ENCODE measurements at places on chromosomes 3 and 15.

GRCh38 chr15:39419651-39420050 is 161.2 kb upstream of the THBS1 start:
- no peak for DNase-seq

DNA sequence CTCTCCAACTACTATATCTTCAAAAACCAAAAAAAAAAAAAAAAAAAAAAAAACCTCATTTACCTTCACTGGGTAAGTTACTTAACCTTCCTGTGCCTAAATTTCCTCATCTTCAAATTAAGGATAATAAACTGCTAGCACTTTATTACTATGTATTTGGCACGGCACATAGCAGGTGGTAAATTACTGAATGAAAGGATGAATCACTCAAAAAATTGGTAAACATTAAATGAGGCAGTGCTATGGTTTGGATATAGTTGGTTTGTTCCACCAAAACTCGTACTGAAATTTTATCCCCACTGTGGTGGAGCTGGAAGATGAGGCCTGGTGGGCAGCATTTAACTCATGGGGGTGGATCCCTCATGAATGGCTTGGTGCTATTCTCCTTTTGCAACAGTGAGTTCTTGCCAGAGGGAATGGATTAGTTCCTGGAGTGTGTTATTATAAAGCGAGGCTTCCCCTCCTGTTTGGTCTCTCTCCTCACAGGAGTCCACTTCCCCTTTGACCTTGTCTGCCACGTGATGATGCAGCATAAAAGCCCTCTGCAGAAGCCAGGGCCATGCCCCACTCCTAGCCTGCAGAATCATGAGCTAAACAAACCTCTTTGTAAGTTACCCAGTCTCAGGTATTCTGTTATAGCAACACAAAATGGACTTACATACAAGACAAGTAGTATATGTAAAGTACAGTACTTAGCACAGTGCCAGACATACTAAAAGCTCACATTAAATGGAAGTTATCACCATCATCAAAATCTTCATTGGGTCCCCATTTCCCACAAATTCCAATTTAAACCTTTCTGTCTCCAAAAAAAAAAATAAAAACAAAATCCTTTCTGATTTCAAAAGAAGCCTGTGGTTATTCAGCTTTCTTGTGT is 20.6 kb downstream of the DCUN1D1 start:
- DNase-seq, result no peak

DNA sequence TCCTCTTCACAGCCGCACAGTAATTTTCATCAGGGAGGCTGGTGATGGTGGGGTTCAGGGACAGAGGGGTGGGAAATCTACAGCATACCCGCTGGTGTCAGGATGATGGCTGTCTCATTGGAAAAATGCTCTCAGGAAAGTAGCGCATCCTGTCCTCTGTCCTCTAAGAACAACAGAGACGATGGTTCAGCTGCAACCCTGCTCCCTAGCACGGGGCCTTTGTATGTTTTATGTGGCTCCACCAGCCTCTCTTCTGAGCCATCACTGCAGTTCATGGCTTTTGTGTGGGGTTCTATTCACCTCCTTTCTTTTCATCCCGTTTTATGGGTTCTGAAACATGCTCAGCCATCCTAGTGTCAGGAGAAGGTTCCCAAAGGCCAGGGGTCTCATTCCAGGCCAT is 68.9 kb downstream of the EPHB1 start:
- DNase-seq, result no peak

GRCh38 chr3:4426782-4427344 is 40.2 kb downstream of the SUMF1 start:
- no peak for DNase-seq

DNA sequence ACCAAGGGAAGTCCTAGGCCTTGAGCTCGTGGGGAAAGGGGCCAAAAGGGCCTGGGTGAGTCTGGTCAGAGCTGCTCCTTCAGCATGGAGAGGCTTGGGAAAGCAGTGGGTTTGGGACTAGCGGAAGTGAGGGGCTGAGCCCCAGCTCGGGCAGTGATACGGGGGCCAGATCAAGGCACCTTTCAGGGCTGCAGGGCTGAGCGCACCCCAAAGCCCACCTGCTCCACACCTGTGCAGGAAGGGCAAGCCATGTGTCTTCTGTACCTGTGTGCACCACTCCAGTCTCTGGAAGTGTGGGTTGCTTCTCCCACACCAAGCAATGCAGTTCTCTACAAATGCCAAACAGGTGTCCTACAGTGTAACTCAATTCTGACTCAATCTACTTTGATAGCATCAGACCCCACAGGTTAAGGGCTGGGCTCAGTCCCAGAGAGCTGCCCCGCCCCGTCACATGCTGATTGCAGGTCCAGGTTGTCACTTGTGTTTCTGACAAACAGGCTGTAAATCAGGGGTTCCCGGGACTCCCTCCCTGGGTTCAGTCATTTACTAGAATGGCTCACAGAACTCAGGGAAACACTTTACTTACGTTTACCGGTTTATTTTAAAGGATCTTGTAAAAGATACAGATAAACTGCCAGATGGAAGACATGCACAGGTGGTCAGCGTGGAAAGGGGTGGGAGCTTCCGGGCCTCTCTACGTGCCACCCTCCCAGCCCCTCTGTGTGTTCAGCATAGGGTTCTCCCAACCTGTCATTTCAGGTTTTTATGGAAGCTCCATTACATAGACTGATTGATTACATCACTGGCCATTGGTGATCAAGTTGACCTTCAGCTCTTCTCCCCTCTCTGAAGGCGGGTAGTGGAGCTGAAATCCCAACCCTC is 28.8 kb upstream of the KLF13 start:
- no peak for DNase-seq

GRCh38 chr15:73240866-73241499 is 127.8 kb downstream of the HCN4 start:
- DNase-seq, result peak; percentile 62

GRCh38 chr3:63857311-63857710 is 6.3 kb downstream of the THOC7 start:
- no peak for DNase-seq

DNA sequence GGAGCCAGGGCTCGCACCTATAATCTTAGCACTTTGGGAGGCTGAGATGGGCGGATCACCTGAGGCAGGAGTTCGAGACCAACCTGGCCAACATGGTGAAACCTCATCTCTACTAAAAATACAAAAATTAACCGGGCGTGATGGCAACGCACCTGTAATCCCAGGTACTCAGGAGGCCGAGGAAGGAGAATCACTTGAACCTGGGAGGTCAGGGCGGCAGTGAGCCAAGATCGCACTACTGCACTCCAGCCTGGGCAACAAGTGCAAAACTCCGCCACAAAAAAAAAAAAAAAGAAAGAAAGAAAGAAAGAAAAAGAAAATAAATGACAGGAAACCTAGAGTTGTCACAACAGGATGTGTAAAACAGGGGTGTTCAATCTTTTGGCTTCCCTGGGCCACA is 3.0 kb upstream of the NMB start:
- no peak for DNase-seq

GRCh38 chr3:40258064-40258463 is 51.4 kb upstream of the EIF1B start:
- DNase-seq, result no peak

DNA sequence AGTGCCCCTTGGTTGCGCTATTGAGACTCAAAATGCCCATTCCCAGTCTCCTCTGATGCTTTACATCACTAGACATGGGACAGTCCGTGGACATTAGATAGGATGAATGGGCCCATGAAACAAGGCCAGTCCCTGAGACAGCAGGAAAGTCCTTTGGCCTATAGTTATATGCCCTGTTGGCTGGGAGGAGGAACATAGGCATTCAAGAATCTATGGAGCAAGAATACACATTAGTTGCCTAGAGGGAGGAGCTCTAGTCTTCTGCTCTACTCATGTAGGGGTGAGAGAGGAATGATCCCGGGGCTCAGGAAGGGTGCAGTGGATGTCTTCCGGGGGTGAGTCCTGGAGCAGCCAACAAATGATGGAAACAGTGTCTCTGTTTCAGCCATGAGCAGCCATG is 58.0 kb upstream of the LRTM1 start:
- DNase-seq, result no peak

GRCh38 chr3:52257911-52258310 is 12.4 kb downstream of the PPM1M start:
- DNase-seq, result no peak

GRCh38 chr3:43814461-43814860 is 123.7 kb downstream of the ABHD5 start:
- DNase-seq, result no peak

DNA sequence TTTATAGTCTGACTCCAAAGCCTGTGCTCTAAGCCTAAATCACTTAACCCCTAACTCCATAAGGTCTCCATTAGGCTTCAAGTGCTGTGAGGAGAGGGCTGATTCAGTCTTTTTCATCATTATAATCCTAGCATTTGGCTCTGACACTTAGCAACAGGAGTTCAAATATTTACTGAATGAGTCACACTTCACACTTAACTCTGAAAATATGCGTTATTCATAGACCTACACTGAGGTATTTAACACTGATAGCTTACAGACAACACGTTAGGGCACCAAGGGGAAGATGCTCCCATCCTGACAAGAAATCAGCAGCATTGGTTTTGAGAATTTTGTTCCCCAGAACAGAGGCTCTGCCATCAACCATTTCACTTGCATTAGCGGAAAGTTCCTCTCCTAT is 53.5 kb downstream of the MSL2 start:
- DNase-seq, result no peak

DNA sequence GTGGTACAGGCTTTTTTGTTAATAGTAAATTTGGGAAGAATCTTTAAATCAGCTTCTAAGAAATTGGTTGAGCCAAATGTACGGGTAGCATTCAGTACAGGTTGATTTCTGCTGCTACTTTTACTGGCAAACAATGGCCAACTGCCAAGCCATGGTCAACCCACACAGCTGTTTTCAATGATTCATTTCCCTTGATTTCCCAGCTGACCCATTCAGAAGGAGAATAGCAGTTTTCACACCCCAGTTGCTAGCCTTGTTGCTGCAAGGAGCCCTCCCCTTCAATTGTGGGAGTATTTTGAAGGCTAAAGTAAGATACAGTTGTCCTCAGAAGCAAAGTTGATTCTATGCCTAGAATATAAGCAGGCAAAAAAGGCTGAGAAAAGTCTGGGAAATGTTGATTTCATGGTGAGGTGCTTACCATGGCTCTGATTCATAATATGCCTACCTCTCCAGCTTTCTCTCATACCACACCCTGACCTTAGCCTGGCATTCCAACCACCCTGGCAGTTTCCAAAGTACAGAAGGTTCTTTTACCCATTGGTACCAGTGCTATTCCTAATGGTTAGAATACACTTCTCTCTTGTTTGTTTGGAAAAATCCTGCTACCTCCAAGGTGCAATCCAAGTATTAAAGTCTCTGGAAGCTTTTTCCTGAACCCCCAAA is 320.3 kb upstream of the TGFBR2 start:
- peak; percentile 63 for DNase-seq

DNA sequence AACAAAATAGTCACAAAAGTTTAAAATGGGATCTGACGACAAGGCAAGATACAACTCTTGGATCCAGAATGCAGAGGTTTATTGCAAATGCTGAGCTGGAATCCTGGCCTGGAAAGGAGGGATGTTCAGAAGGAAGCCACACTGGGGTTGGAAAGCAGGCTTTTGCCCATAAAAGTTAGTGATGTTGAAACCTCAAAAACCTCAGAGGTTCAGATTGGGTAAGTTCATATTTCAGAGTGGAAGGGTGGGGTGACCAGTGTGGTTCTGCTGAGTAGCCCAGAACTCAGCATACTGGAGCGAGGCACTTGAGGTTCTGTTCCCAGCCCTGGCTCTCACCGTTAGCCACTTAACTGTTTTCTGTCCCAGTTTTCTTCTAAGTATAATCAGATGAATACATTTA is 114.0 kb upstream of the OSTN start:
- peak; percentile 56 for DNase-seq

- DNase-seq, result peak; percentile 67
These were observed 693 bp downstream of the RASGRP1 start for GRCh38 chr15:38563723-38564519.

- no peak for DNase-seq
These were observed 435.4 kb upstream of the GOLIM4 start for GRCh38 chr3:168531116-168531515.

DNA sequence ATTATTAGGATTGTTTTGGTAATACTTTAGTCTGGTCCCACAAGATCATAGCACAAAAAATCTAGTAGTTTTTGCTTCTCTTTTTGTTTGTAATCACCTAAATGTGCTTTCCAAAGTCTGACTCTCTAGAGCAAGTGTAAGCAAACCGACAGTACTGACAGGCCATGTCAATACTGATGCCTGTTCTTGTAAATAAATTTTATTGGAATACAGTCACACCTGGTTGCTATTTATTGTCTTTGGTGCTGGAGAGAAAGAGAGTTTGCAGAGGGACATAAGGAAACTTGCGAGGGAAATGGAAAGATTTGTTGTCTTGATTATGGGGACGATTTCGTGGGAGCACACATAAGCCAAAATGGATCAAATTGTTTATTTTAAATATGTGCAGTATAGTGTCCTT is 77.5 kb downstream of the NAALADL2 start:
- no peak for DNase-seq

GRCh38 chr3:151003029-151003767 is 30.7 kb upstream of the CLRN1 start:
- no peak for DNase-seq

- no peak for DNase-seq
These were observed 127.6 kb upstream of the GBE1 start for GRCh38 chr3:81888914-81889557.

DNA sequence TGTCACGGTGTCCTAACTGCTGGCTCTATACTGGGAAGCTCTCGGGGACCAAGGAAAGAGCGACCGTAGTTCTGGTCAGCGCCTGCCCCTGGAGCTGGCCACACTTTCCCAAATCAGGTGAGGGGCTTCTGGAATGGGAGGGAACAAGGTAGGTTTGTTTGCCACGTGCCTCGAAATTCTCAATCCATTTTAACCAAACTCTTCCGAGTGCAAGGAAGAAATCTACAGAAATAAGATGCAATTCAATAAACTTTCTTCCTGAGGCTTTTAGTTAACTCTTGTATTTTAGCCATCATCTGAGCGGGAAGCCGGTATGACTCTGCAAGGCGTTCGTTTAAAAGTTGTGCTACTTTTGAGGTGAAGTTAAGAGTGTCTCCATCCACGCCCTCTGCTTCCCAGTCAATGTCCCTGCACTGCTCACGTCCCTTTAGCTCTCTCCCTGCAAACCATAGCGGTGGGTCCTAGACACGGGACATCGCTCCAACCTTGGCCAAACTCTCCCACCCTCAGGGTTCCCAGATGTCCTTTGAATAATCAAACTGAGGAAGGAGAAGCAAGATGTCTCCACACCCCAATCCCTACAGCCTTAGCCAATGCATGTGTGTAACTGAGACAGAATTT is 597 bp downstream of the AGTR1 start:
- no peak for DNase-seq

DNA sequence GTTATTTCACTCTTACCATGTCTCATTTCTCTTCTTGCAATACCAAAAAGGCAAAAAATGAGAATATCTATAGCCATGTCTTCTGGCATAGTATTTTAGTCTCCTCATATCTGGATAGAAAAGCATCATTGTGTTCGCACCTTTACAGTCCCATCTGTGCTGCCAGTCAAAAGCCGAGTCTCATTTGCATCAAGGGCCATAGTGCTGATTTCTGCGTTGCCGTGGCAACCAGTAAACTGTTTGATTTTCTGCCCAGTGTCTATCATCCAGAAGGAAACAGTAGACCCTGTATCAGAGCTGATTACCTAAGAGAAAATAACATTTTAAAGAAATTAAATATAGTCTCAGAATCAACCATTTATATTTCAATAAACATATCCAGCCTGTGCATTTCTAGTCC is 86.1 kb upstream of the SERPINI2 start:
- no peak for DNase-seq

All from left hindlimb (tissue), 1 donor.